ENCODE measurements at places on chromosomes 3 and 15.

DNA sequence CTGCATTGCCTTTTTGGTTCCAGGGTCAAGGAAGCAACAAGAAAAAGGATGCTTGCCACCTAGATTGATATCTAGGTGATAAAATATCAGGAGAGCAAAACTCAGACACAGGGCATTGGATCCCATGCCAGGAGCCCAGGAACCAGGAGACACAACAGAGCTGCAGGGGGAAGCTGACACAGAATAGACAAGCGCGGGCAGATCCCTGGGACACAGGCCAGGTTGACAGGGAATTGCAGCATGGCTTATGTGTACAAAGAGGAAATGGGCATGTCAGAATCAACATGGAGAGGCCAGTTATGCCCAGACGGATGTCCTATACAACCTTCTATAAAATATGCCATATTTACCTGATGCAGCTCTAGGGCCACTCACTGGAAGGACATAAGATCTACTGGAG lies 84.2 kb downstream of the SEMA6D start:
- DNase-seq, result no peak

- no peak for DNase-seq
Measured at GRCh38 chr3:8665407-8665896, 20.9 kb upstream of the SSUH2 start.

DNA sequence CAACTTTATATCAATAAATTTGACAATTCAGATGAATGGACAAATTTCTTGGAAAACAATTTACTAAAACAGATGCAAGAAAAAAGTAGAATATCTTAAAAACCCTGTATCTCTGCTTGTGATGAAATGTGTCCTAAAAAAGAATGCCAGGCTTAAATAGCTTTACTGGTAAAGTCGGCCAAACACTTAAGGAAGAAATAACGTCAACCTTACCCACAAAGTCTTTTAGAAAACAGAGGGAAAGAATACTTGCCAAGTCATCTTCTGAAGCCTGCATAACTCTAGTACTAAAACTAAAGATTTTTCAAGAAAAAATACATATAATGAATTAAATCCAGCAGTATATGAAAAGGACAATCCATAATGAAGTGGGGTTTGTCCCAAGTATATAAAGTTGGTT lies 111.1 kb downstream of the RASA2 start:
- no peak for DNase-seq

DNA sequence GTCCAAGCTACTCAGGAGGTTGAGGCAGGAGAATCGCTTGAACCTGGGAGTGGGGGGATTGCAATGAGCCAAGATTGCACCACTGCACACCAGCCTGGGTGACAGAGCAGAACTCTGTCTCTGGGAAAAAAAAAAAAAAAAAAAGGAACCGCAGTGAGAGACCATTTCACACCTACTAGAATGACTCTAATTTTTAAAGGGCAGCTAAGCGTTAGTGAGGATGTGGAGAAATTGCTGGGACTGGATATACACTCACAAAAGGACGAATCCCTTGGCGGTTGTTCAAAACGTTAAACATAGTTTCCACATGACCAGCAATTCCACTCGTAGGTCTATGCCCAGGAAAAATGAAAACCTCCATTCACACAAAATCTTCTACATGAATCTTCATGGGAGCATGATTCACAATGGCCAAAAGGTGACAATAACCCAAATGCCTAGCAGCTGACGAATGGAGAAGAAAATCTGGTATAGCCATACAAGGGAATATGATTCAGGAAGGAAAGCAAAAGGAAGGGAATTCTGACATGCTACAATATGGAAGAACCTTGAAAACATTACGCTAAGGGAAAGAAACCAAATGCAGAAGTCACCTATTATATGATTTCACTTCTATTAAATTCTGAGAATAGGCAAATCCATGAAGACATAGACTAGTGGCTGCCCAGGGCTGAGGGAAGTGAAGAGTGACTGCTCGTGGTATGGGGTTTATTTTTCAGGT lies 127.0 kb downstream of the CHSY1 start:
- DNase-seq, result no peak

- no peak for DNase-seq
Measured at GRCh38 chr15:83102346-83102745, 5.1 kb upstream of the TM6SF1 start.

- DNase-seq, result no peak
Measured at GRCh38 chr3:72354486-72354885, 493.8 kb downstream of the SHQ1 start.

- no peak for DNase-seq
Measured at GRCh38 chr3:32176989-32177701, 61.3 kb upstream of the CMTM8 start.

DNA sequence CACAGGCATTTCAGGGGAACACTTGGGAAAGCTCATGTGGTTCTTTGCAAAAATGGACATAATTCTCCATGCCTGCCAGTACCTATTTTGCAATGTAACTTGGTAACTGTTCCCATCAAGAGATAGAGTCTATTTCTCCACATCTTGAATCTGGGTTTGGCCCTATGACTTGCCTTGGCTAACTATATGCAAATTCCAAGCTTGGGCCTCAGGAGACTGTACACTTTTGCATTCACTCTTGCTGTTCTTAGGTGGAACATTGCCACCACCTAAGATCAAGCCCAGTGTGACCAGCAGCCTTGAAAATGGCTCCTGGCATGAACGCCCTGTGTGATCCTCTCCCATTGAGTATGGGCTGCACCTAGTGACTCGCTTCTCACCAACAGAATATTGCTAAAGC lies 19.8 kb upstream of the SMAD6 start:
- DNase-seq, result no peak

- DNase-seq, result no peak
Measured at GRCh38 chr3:55571913-55572312, 84.8 kb upstream of the WNT5A start.

GRCh38 chr3:134161898-134162615 lies 88.6 kb downstream of the RYK start:
- DNase-seq, result no peak

GRCh38 chr3:135706758-135707375 lies 258.7 kb upstream of the PPP2R3A start:
- no peak for DNase-seq

GRCh38 chr3:153392363-153392762 lies 230.3 kb downstream of the RAP2B start:
- DNase-seq, result no peak

DNA sequence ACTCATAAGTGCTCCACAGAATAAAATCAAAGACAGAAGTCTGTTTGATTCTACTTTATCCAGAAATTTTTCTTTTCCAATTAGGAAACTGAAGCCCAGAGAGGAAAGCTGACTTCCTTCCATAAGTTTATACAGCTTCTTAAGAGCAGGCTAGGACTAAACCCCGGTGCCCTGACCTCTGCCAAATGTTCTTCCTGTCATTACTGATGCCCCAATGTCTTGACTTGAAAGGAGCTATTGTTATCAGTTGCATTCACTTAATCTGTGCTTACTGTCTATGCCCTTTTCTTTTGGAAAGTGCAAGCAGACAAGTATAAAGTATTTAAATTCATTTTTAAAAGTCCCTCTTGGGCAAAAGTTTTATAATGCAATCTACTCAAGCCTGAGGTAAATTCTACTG lies 18.1 kb downstream of the CD200 start:
- no peak for DNase-seq

DNA sequence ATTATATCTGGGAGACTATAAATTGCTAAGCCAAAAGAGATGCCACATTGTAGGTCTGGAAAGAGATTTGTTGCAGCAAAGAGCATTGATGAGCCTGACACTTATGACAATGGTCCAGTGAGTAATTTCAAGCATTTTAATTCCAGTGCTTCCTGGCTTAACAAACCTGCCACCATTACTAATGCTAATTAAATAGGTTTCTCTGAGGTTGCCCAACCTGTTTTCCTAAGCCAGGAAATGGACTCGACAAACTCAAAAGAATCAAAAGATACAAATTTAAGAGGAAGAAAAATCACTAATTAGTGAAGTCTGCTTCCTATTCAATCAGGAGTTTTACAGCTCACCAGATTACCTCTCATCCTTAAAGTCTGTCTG lies 36.7 kb upstream of the CTDSPL start:
- no peak for DNase-seq

- no peak for DNase-seq
Measured at GRCh38 chr3:139528281-139528680, 11.3 kb downstream of the RBP1 start.

DNA sequence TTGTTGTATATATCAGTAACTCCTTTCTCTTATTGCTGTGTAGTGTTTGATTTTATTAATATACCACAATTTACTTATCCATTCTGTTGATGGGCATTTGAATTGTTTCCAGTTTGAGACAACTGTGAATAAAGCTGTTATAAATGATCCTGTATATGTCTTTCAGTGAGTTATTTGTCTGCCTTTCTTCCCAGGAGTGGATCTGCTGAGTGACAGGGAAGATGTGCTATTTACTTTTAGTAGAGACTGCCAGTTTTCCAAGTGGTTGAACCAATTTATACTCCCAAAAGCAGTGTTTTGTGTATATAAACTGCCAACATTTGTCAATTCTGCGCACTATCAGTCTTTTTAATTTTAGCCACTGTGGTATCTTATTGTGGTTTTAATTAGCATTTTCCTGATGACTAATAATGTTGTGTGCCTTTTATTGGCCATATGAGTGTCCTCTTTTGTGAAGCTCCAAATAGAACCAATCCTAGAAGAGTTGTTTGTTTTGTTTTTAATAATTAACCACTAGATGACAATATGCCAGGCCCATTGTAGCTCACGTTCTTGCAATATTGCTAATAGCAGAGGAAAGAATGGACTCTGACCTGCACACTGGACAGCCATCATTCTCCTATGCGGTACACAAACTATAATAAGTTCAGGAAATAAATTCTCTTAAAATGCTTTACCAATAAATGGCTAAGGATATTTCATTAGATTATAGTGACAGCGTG lies 25.3 kb downstream of the TRANK1 start:
- no peak for DNase-seq

GRCh38 chr3:66507423-66508260 lies 6.8 kb upstream of the LRIG1 start:
- no peak for DNase-seq

DNA sequence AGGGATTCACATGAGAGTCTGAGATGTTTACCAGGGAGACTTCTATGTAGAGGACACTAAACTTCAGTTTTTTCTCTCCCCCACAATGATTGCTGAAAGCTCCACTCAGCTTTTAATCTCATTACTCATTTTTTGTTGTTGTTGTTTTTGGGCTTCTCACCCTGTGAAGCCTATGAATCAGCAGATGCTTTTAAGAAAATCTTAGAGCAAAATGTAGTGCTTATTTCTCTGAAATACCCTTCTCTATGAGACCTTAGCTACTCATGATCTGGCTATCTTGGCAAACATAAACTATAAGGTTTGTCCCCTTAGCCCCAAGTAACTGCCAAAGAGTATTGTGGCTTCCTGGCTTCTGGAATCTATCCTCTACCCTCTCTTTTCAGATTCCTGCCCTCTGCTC lies 537.3 kb downstream of the OCA2 start:
- DNase-seq, result no peak

GRCh38 chr3:108877901-108878300 lies 55.3 kb downstream of the TRAT1 start:
- no peak for DNase-seq

GRCh38 chr15:95598251-95598855 lies 732.1 kb upstream of the NR2F2 start:
- DNase-seq, result no peak

DNA sequence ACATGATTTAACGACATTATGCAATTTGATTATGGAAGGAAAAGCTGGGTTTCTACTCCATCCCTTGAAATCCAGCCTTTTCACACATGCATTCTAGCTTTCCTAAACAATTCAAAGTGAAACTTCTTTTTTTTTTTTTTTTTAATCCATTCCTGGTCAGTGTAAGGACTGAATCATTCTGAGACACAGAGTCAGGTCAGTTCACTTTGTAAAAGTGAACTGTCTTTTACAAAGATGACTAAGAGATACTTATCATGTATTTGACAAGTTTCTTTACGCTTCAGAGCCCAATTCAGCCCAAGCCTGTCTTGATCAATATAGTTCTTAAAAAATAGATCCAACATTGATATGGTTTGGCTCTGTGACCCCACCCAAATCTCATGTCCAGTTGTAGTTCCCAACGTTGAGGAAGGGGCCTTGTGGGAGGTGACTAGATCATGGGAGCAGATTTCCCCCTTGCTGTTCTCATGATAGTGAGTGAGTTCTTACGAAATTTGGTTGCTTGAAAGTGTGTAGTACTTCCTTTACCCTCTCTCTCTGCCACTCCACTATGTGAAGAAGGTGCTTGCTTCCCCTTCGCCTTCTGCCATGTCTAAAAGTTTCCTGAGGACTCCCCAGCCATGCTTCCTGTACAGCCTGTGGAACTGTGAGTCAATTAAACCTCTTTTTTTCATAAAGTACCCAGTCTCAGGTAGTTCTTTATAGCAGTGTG lies 345.6 kb upstream of the THBS1 start:
- no peak for DNase-seq

- no peak for DNase-seq
Measured at GRCh38 chr15:101250341-101250831, 1.5 kb downstream of the CHSY1 start.

GRCh38 chr15:24607636-24608035 lies 67.9 kb upstream of the NPAP1 start:
- DNase-seq, result peak; percentile 89

- DNase-seq, result no peak
Measured at GRCh38 chr3:129625072-129625874, 18.8 kb upstream of the PLXND1 start.

GRCh38 chr15:94305133-94305532 lies 73.8 kb downstream of the MCTP2 start:
- DNase-seq, result no peak

DNA sequence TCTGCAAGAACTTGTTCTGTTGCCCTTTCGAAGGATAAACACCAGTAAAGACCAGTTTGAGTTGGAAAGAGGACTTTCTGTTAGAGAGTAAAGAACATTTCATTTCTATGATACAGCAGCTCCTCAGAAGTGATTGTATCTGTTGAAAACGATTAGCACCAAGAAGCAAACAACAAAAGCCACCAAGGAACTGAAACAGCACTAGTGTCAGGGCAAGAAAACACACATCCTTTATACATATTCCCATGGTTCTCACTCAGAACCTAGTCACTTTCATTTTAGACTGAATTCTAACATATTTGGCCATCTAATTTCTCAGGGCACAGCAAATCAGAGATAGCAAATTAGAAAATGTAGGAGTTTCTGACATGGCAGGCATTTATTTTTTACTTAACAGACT lies 116.1 kb downstream of the ATP1B3 start:
- DNase-seq, result no peak

- DNase-seq, result no peak
Measured at GRCh38 chr3:67388738-67389137, 265.7 kb downstream of the SUCLG2 start.

GRCh38 chr3:99720985-99721632 lies 82.7 kb downstream of the COL8A1 start:
- no peak for DNase-seq

DNA sequence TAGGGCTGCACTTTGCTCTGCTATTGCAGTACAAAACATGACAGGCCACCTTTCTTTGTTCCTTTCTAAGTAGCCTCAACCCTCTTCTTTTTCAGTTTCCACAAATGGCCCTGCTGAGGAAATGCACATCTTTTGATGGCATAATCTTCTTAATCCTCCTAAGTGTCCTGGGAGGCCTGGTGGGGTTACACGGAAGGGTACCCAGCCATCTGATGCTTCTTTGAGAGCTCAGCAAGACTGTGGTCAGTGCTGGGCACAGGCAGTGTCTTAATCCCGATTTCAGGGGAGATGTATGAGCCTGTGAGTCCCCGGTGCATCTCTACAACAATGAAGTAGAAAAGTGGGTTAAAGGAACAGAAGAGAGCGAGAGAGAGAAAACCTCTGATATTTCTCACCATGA lies 404.8 kb downstream of the GRM7 start:
- no peak for DNase-seq

- no peak for DNase-seq
Measured at GRCh38 chr15:42359249-42359648, at the start of gene CAPN3. CAPN3 (plus strand) TSS chr15:42359501; CDS start chr15:42359806, 305 bp downstream.

- no peak for DNase-seq
Measured at GRCh38 chr3:197137751-197138150, 108.1 kb upstream of the MELTF start.

Data from esophagus muscularis mucosa (tissue), 4 donors.